Activated CD4-positive, alpha-beta T cell treated with anti-CD3 and anti-CD28 coated beads for 36 hours (primary cell): ENCODE measurements at places on chromosomes 1 and 21.

DNA sequence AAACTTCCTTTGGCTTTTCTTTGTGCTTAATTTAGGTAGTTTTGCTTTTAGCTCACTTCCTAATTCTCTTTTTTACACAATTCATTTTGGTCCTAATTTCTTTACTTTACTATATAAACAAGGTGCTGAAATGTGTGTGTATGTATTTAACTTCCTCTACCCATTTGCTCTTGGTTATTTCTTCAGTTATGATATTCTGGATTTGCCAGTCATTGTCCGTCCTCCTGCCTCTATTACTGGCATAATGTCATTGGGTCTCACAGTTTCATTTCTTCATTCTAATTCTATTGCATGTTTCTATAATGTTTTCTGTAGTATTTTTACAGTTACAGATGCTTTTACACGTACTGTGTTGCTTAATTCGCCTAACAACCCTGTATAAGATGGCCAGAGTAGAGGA is 96.2 kb downstream of the ZMYM4 start:
- H3K27ac ChIP-seq, result no peak overlapping the region
- no peak for DNase-seq
- no peaks in the 10 kb centered on the region for H3K27me3 ChIP-seq
- no peak overlapping the region for H3K4me3 ChIP-seq
- peaks cover 19% of the 10 kb centered on the region for H3K36me3 ChIP-seq

DNA sequence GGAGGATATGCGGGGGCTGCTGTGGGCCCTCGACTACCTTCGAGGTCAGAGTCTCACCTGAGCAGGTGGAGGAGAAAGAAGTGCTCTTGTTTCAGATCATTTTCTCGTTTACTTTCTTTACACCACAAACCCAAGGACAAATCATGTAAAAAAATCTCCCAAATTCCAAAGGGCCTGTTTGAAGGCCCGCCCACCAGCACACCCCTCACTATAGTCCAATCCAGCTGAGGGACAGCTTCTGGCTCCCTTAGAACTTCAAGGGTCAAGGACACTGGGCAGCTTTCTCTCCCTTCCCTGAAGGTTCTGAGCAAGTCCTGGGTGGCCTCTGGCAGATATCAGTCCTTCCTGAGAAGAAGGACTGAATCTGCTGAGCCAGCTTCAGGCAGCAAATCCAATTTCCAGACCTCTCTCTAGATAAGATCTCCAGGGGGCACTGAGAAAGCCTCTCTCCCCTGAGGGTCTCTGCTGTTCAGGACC is 5.5 kb downstream of the STK40 start:
- peak overlapping the region; percentile 2 for H3K27ac ChIP-seq
- H3K27me3 ChIP-seq, result no peaks in the 10 kb centered on the region
- H3K4me1 ChIP-seq, result peaks cover 74% of the 10 kb centered on the region

GRCh38 chr1:23424293-23425192 is at the start of gene TCEA3:
Gene TCEA3 (minus strand): TSS chr1:23424748. CDS start chr1:23424633, 115 bp downstream.
- peaks cover 2% of the 10 kb centered on the region for H3K27me3 ChIP-seq
- peak; percentile 45 for DNase-seq
- peak within 1 kb of the TSS; percentile 63 for H3K27ac ChIP-seq
- peak within 1 kb of the TSS; percentile 71 for H3K4me3 ChIP-seq

GRCh38 chr1:5943343-5944124 is 48.7 kb downstream of the NPHP4 start:
- H3K4me1 ChIP-seq, result no peaks in the 10 kb centered on the region
- no peak overlapping the region for H3K27ac ChIP-seq
- peaks cover 7% of the 10 kb centered on the region for H3K36me3 ChIP-seq
- H3K27me3 ChIP-seq, result no peaks in the 10 kb centered on the region
- no peak overlapping the region for H3K4me3 ChIP-seq
- DNase-seq, result no peak

GRCh38 chr1:231927431-231927830 is 300.8 kb downstream of the DISC1 start:
- no peaks in the 10 kb centered on the region for H3K36me3 ChIP-seq
- no peak for DNase-seq
- no peak overlapping the region for H3K4me3 ChIP-seq
- no peak overlapping the region for H3K27ac ChIP-seq
- H3K4me1 ChIP-seq, result peaks cover 34% of the 10 kb centered on the region
